Heart left ventricle (tissue), 16 donors: ENCODE measurements at places on chromosomes 6 and 20.

DNA sequence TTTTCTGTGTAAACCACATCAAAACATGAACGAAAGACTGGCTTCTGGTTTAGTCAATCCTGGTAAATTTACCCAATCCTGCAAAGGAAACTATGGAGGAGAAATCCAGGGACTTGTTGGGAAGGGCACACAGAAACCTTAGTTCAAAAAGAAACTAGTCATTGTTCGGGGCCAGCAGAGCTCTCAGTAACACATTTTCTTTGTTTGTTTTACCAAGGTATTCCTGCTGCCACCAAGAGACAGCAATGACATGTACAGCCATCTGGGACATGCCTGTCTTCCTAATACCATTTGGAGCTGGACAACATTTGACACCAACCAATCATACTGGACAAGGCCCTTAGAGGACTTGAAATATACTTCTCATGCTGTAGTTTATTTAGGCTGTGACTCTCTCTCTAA is 8.3 kb downstream of the OARD1 start:
- DNase-seq, result no peak

- DNase-seq, result no peak
Observed at GRCh38 chr6:27940766-27941165, 16.3 kb upstream of the OR2B6 start.

DNA sequence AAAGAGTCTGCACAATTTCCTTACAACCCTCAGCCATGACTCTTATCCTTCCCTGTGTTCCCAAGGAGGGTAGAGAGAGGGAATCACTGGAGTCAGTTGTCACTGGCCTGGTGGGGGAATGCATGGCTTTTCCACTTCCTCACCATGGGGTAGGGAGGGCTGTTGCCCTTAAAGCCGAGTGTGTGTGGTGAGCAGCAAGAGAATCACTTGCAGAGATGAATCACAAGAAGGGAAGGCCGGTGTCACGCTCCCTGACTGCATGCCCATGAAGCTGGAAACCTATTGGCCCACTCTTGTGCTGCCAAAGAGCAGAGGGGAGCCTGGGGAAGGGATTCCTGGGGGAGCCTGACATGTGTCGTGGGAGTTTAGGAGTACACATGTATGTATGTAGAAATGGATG is 18.1 kb upstream of the BMP6 start:
- DNase-seq, result no peak

GRCh38 chr6:3869632-3870527 is 20.7 kb downstream of the FAM50B start:
- DNase-seq, result no peak

GRCh38 chr6:44806656-44807055 is 419.1 kb downstream of the CDC5L start:
- no peak for DNase-seq

DNA sequence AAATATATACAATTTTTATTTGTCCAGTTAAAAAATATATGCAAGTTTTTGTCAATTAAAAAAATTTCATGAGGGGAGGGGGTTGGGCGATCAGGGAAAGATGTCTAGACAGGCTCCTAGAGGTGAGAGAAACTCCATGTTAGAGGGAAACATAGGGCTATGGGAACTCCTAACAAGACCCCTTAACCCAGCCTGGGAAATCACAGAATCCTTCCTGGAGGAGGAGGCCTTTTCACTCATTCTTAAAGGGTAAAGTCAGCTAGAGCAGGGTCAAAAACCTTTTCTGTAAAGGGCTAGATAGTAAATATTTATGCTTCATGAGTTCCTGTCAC is 75.9 kb upstream of the PTPN1 start:
- DNase-seq, result no peak

DNA sequence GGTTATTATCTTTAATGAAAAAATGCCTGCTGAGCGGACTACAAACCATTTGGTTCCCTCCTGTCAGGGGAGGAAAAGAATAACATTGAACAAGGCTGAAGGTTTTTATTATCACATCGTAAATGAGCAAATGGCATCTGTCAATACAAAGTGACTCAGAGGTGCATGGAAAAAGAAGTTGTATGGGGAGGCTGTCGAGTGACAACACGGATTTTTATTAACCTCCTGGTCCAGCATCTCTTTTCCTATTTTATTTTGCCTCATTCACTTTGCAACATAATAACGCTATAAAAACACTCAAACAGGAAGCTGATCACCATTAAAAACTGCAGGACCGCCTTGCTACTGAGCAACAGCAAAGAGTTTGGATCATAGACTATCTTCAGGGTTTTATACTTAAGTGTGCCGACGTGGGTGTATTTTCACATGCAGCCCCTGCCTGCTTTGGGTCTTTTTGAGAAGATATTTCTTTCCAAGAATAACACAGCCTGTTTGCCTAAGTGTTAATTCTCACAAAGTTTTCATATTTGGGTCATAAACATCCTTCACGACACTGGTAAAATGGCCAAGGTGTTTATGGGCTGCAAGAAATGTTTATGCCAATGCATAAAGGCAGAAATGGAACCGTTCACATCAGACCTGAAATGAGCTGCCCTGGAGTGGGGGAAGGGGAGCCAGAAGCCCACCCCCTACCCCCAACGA is 132.1 kb upstream of the SALL4 start:
- DNase-seq, result no peak

DNA sequence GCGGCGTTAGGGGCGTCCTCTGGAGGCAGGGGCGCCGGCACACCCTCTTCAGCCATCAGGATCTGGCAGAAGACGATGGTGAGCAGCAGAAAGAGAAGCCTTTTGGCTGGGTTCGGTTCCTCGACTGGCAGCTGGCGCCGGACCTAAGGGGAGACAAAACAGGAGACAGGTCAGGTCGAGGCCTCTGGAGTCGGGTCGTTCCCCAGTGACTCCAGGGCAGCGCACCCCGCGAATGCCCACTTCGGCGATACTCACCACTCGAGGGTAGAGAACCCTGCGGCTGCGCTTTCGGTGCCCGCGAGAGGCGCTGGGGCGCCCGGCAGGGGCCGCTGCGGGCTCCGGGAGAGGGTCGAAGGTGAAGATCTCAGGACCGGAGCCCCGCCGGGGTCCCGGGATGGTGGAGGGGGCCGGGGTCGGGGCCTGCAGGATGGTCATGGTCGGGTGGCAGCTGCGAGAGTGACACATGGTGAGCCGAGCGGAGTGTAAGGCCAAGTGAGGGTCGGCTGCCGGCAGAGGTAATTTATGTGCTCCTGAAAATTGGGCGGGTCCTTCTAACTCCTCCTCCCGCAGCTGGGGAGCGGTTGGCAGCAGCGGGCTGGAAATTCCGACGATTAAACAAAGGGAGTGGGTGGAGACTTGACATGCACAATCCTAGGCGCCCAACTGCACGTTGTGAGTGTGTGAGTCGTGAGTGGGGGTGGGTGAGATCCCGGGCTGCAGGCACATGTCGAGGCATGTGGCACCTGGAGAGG is at the start of gene IER3:
IER3 (minus strand) TSS at position 494 of the 752 bp plus-strand sequence; CDS start at position 465, 29 bp downstream.
- peak; percentile 93 for DNase-seq
